Brain (organoid and tissue), 16 donors: ENCODE measurements at places on chromosomes 3 and 15. TPM values are rescaled to one million over a fixed set of nuclear protein-coding genes. Genes with fewer than 3 reads are reported as not detected.

The MCCC1 gene
- polyA plus RNA-seq = 23.0 TPM

The P2RY12 gene
- polyA plus RNA-seq = 3.1 TPM

The TM4SF18 gene
- polyA plus RNA-seq = 4.4 TPM

DNA sequence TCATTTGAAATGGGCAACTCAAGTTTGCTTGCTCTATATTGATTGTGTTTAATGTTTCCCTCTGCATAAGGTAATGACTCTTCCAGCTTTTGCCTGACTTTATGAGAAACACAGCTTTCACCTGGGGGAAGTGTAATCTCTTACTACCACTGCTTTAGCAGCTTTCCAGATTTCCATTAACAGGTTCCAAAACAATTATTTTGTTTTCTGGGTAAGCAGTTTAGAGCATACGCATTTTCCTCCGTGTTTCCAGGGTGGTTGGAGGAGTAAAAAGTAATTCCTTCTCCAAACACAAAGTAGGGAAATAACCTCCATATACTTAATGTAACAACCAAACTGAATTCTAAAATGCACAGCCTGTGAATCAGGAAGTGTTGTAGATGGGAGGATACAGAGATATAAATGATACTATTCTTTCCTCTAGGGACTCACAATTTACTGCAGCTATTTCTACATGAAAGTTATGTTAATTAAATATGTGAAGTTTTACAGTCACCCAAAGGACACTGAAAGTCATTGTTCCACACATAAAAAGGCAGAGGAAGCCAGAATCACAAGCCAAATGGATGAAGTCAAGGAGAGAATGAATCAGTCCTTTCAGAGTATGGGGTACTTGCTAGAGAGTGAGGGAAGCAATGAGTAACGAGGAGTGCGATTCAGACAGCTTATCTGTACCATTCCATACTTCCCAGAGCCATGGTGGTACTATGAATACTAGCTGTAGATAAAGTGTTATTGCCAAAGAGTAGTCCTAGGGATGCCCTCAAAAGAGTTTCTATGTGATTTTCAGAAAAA is 16.6 kb downstream of the ST3GAL6 start:
- peak; percentile 23 for DNase-seq

DNA sequence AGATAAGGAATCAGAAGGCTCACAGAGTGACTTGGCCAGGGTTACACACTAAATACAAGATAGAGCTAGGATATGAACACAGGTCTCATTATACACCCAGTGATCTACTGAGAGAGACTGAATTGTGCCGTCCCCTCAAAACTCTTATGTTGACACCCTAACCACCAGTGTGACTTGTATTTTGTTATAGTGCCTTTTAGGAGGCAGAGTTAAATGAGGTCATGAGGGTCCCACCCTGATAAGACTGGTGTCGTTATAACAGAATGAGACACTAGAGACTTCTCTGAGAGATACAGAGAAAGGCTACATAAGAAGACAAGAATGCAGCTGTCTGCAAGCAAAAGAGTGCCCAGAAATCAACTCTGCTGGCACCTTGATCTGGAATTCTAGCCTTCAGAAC is 12.6 kb downstream of the KPNA1 start:
- DNase-seq = no peak

DNA sequence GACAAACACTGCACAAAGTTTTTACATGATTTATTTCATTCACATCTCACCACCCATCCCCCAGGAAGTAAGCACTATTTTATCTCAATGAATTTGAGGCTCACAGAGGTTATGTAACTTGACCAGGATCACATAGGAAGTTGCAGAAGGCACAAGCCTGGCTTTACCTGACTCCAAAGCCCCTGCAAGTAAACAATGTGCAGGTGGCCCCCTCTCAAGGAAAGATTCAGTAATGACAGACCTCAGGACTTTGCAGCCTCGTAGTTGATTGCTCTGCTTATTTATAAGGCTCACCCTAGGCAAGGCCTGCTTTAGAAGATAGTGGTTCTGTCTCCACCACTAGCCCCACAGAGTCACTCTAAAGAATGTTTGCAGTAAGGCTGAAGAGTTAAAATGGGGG is 79.8 kb upstream of the MDFIC2 start:
- no peak for DNase-seq

DNA sequence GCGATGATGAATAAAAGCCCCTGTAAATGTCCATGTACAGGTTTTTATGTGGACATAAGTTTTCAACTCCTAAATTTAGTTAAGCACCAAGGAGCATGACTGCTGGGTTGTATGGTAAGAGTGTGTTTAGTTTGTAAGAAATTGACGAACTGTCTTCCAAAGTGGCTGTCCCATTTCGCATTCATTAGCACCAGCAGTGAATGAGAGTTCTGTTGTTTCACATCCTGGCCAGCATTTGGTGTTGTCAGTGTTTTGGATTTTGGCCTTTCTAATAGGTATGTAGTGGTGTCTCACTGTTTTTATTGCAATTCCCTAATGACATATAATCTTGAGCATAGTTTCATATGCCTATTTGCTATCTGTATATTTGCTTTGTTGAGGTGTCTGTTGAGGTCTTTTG is 3.7 kb downstream of the ZNF621 start:
- DNase-seq = no peak

The ANKRD34C gene
- 0.20 TPM for polyA plus RNA-seq

DNA sequence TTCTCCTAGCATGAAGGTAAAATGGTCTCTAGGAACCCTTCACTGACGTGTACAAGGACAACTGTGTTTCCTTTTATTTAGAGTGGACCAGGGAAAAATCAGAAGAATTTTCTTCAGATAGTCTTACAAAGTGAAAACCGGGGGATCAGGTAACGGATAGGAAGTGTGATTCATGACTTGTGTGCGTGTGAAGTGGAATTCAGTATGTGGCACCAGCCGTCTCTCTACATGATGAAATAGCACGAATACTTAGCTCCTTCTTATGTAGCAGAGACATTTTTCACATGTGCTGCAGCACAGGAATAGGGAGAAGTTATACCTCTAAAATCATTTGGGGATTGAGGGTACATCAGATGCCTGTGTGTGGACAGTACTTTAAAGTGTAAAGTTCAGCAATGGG is 159.2 kb downstream of the MEX3B start:
- no peak for DNase-seq

The SKOR1 gene
- polyA plus RNA-seq = 0.49 TPM

The PLSCR2 gene
- polyA plus RNA-seq = not detected

DNA sequence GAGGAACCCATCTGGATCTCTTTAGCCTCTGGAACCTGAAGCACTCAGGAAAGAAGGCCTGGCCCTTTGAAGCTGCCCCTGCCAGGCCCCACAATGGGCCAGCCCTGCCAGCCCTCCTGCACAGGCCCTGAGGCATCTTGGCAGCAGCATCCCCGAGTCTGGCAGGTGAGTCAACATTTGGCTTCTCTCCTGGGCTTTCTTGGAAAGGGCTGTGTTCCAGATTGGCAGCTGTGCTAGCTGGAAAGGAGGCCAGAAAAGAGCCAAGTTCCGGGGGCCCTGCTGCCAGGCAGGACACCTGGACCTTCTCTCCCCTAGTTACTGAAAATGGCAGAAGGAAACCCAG is 187.2 kb downstream of the SHQ1 start:
- DNase-seq = peak; percentile 61

DNA sequence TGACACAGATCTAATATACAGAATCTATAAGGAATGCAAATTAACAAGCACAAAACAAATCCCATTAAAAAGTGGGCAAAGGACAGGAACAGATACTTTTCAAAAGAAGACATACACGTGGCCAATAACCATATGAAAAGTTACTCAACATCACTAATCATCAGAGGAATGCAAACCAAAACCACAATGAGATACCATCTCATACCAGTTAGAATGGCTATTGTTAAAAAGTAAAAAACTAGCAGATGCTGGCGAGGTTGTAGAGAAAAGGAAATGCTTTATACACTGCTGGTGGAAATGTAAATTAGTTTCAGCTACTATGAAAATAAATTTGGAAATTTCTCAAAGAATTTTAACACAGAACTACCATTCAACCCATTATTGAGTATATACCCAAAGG is 50.7 kb downstream of the ADAMTS17 start:
- no peak for DNase-seq

The ABHD14A gene
- polyA plus RNA-seq = 70.3 TPM

DNA sequence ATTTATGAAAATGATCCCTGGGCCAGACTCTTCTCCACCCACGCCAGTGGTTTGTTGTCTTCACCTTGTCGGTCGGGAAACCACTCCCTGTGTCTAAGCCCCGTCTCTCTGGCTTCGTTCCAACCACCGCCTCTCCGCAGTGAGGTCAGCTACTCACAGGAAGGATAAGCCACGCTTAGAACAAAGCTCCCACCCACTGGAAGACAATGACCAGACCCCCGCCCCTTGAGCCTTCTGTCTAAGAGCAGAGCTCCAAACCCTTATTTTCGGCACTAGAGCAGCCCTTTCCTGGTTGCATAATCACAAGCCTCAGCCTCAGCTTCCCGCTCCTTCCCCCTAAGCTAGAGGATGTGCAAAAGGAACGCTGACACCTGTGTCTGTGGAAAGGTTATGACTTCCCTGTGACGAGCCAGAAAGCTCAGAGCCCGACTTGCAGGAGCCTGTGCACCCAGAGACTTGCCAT is 114.9 kb upstream of the MEF2A start:
- DNase-seq = no peak

- DNase-seq = peak; percentile 91
Measured at GRCh38 chr3:64030741-64031140, 7.4 kb upstream of the PSMD6 start.

DNA sequence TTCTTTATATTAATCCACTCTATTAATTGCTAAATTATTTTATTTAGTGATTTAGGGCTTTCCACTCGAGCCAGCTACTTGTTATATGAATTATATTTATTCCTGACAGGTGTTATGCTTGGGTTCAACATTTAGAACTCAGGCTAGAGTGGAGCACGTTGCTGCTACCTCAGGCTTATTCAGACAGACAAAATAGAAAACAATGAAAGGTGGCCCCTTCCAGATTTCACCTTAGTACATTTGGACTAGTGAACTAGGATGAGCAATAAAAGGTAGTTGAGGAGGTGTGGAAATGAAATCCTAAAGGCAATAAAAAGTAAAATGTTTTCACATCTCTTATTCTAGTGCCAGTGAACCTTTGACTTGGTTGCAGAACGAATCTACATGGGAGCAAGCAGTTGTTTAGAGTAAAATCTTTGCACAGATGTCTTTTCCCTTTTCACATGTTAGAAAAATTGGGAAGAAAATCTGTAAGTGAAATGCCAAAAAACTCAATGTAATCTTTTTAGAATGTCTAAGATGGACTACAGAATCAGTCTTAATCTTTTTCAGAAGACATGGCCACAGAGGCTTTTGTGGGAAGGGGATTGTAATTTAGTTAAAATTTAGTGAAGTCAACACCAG is 63.8 kb downstream of the AKAP13 start:
- DNase-seq = no peak

DNA sequence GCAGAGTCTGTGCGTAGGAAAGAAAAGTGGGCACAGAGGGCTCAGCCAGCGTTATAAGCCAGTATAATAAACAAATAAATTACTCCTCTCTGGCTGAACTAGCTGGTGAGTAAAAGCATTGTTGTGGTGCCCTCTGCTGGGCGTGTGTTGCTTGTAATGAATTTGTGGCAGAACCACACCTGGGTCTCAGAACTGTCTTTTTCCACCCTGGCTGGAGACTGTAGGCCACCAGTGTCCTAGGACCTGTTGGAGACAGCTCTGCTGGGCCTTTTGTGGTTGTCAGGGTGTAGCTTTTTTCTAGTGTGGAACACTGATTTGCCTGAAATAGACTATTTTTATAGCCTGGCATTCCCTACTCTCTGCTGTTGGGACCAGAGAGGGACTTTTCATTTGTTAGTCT is 130.5 kb upstream of the EIF1B start:
- peak; percentile 79 for DNase-seq

- no peak for DNase-seq
Measured at GRCh38 chr3:53486961-53487654, 7.3 kb upstream of the CACNA1D start.

- DNase-seq = no peak
Measured at GRCh38 chr3:195556390-195556789, 13.3 kb upstream of the PPP1R2 start.

DNA sequence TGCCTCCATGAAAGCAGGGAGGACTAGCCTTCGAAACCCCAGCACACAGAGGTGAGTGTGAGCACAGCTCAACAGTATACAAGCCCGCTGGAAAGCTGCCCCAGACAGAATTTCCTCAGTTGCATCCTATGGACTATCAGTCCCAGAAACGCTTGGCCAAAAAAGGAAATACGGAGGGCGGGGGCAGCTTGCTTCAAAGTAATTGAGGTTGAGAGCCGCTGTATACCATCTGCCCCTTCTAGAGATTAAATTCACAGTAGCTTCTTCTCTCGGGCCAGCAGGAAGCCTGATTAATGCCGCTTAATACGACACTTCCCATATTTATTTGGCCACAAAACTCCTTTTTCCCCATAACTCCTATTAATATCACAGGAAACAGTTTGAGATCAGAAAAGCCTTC is 88.7 kb downstream of the LIPC start:
- DNase-seq = peak; percentile 28

The C3orf49 gene
- not detected for polyA plus RNA-seq

The CFAP20DC gene
- polyA plus RNA-seq = 3.1 TPM

The CD276 gene
- polyA plus RNA-seq = 94.2 TPM

The CATSPER2 gene
- 2.3 TPM for polyA plus RNA-seq

GRCh38 chr3:194137506-194138474 is 1.8 kb downstream of the HES1 start:
- no peak for DNase-seq
